ENCODE measurements at places on chromosomes 1 and 21.
A peak's percentile ranks its signal among the peaks of the same experiment; 100 is the strongest.

DNA sequence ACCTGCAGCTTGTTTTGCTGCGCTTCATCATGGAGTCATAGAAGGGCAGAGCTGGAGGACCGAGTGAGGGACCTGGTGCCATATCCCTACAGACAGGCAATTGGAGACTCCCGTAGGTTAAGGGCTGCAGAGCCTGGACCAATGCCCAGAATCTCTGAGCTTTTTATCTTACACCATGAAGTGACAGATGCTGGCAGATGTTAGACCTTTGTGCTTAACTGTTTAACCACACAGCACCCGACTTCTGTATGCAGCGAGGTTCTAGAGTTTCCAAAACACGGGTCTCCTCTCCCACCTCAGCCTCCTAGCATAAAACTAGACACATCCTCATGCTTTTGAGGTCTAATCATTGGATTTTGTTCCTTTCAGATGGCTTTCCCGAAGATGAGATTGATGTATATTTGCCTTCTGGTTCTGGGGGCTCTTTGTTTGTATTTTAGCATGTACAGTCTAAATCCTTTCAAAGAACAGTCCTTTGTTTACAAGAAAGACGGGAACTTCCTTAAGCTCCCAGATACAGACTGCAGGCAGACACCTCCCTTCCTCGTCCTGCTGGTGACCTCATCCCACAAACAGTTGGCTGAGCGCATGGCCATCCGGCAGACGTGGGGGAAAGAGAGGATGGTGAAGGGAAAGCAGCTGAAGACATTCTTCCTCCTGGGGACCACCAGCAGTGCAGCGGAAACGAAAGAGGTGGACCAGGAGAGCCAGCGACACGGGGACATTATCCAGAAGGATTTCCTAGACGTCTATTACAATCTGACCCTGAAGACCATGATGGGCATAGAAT, 47.6 kb downstream of the B3GALT5 start:
- DNase-seq: no peak

GRCh38 chr1:20790785-20791184, 3.7 kb upstream of the HP1BP3 start:
- DNase-seq: no peak

DNA sequence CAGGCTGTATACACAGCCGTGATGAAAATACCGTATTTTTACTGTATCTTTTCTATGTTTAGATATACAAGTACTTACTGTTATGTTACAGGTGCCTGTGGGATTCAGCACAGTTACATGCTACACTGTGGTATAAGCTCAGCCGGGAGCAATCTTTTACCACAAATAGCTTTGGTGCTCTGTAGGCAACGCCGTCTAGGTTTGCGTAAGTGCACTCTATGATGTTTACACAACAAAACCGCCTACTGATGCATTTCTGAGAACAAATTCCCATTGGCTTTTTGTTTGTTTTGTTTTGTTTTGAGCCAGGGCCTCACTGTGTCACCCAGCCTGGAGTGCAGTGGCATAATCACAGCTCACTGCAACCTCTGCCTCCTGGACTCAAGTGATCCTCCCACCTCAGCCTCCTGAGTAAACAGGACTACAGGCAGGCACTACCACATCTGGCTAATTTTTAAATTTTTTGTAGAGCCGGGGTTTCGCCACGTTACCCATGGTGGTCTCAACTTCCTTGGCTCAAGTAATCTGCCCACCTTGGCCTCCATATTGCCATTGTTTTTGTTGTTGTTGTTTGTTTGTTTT, 81.0 kb downstream of the SCCPDH start:
- DNase-seq: no peak

DNA sequence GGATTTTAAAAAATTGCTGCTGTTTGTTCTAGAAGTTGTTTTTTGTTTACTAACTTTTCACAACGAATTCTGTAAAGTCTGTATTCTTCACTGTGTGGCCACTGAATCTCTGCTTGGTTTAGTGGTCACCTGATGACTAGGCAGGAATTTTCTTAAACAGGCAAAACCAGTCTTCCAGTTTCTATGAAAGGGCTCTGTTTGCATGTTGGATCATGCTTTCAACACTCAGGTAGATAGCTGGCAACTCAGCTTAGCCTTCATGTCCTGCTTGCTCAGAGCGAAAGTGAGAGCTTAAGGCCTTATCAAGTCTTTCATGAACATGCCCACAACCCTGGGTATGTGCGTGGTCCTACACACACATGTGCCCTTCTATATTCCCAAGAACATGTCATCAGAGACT, 52.4 kb upstream of the CCDC190 start:
- no peak for DNase-seq

DNA sequence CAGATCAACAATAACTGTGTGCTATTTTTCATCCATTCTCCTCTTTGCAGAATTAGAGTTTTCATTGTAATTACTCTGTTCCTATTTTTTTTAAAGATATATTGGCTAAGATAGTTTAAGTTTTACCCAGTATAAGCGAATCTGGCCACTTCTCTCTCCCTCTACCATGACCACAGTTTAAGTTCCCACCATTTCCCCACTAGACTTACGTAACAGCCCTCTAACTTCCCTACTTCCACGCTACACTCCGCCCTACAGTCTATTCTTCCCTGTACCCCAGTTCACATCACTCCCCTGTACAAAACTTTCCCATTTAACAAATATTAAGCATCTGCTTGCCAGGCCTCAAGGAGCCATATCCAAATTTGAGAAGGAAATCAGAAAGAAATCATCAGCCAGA, 16.5 kb downstream of the CTSK start:
- no peak for DNase-seq

DNA sequence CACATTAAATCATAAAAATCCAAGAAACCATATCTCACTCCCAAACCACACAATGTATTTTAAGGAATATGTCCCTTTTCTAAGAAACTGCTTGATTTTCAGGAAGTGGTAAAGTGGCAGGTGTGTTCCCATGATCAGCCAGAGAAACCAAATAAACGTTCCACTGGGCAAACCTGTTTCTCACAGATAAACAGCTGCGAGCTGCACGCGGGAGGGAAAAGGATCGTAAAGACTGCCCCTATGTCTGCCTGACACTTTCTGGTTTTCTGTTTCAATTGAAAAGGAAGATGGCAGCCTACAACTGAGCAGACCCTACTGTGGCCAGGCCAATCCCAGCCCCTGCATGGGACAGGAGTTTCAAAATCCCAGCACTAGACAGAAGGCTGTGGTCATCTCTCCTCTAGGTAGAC, 36.6 kb downstream of the HIVEP3 start:
- no peak for DNase-seq

DNA sequence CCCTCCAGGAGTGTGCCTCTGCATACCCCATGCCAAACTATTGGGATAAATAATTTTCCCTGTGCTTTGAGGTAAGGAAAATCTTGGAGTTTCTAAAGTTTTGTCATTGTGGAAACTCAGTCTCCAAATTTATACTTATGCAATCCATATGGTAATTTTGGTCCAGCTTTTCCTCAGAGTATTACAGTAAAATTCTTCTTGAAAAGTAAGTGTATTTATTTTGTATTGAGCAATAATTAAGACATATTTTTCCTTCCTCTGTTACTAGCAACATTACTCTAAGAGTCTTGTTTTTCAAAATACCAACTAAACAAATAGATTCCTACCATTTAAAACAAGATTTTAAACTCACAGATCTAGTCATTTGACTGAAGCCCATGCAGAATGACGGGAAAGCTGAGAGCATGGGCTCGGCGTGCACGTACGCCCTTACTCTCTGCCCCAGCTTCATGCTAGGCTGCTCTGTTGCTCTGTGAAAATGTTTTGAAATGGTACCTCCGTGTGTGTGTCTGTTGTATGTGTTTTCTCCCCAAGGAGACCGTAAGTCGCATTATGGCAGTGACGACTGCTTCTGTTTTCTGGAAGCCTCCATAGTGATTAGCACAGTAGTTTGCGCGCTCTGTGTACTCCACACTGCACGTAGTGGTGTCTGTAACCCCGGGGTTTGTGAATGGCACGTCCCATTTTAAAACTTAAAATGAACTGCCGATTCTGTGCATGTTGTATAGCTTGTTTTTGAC, 165.3 kb downstream of the SDCCAG8 start:
- DNase-seq: peak; percentile 12

GRCh38 chr1:89736937-89737733, 83.7 kb upstream of the LRRC8D start:
- no peak for DNase-seq

DNA sequence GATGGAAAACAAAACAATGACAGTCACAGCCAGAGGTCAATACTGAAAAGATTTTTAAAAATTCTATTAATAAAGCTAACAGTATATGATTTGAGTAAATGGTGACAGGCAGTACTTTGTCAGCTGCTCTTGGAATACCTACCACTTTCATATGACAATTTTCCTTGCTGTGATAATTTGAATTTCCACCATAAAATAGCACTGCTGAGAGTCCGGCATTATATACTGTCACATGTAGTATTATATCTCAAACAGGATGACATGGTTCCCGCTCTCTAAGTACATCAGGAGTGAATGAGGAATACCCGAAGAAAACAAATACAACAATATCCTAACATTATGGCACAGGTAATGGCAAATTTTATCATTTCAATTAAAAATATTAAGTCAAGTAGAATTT, 146.8 kb upstream of the TMPRSS15 start:
- DNase-seq: no peak

GRCh38 chr1:27832762-27833161, 2.2 kb downstream of the PPP1R8 start:
- peak; percentile 9 for DNase-seq

GRCh38 chr1:158078569-158079080, 85.2 kb downstream of the KIRREL1 start:
- DNase-seq: no peak

GRCh38 chr1:232174306-232174705, 455.6 kb downstream of the SIPA1L2 start:
- no peak for DNase-seq

DNA sequence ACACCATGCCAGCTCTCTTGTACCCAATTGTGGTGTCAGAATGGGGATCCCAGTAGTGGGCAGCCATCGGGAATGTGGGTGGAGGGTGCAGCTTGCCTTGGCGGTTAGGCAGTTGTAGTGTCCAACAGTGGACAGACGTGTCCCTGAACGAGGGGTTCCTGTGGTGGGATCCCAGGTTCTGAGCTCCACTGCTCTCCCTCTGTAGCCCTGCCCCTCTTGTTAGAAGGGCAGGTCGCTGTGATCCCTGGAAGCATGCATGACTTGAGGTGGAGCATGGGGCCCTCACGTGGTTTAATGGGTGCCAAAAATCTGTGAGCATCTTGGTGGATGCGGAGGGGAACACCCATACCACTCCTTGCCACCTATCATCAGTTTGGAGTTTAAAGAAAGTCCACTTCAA, 4.3 kb downstream of the GALNT2 start:
- DNase-seq: no peak

DNA sequence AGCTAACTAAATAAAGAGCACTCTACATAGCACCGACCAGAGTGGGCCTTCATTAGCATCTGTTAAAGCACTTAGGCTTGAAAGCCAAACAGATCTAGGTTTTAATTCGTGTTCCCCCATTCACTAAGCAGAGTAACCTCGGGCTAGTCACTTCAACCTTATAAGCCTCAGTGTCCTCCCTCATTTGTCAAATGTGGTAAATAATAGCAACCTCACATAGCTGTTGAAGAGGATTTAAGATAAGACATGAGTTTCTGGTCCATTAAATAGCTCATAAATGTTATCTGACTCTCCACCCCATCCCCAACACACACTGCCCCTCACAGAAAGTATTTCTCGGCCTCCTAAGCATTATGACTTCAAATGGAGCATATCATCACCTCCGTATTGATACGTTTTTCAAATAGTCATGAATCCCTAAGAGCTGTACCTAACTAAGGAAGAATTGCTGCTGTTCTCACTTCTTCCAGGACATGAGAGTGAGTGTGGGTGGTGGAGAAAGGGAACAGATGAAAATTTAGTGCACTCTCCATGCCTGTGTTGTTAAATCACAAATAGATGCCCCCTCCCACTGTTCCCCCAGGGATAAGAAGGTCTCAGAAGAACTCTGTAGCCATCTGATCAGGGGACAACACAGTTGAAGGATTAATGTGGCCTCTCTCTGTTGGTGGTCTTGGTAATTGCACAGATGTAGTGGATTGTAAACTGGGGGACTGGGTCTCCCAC, 47.6 kb downstream of the PLPP3 start:
- DNase-seq: no peak

DNA sequence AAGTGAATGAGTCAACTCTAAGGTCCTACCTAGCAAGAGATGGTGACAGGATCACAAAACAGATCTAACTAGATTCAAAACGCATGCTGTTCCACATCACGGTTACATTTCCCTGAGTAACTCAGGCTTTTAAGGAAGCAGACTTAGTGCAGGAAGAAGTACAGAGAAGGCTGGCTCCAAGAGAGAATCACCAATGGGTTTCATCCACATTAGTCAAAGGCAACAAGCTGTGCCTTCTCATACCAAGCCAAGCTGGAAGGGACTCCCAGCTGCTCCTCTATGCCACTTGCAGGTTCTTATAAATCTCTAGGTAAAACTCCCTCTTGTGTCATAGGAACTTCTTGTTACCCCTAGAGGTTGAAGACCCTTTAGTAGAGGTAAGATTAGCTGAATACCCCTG, 109.0 kb downstream of the KCNH1 start:
- DNase-seq: no peak

DNA sequence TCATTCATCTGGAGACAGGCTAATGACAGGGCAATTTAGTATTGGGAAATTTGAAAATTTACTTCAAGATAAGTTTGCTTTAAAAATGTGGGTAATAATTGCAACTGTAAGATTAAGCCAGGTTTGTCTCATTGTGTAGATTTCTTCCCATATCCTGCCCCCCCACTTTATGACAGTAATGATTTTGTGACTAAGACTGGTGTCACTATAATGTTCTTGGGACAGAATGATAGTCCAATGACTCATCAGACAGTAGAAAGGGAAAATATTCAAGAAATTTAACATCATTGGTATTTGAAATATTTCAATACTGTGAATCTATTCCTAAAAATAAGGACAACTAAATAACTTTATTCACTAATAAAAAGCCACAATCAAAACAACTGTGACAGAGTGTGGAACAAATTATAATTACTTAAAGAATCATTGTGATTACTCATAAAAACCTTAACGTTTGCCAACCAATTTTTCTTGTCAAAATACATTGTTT, 36.7 kb downstream of the FH start:
- DNase-seq: no peak

GRCh38 chr21:41671212-41671762, 95.6 kb downstream of the RIPK4 start:
- DNase-seq: no peak

GRCh38 chr1:208242146-208242545, 2.0 kb downstream of the PLXNA2 start:
- DNase-seq: no peak

GRCh38 chr1:182677397-182678098, 6.8 kb downstream of the RGS8 start:
- no peak for DNase-seq

Data from nucleus accumbens (tissue), 56 donors.